ENCODE measurements at places on chromosomes 12 and 14. TPM values are rescaled to one million over a fixed set of nuclear protein-coding genes. Genes with fewer than 3 reads are reported as not detected.

CARMIL3 gene
- total RNA-seq = not detected

SLC2A3 gene
- 115 TPM for total RNA-seq

MSRB3 gene
- total RNA-seq = not detected

SYCP3 gene
- 0.71 TPM for total RNA-seq

HHIPL1 gene
- total RNA-seq = 0.34 TPM

CAPZA3 gene
- total RNA-seq = not detected

PGF gene
- not detected for total RNA-seq

NKX2-1 gene
- not detected for total RNA-seq

BCL7A gene
- 10.5 TPM for total RNA-seq

LHX5 gene
- total RNA-seq = not detected

EML1 gene
- total RNA-seq = not detected

RESF1 gene
- 583 TPM for total RNA-seq

TMTC1 gene
- not detected for total RNA-seq

AQP2 gene
- total RNA-seq = not detected

ASPG gene
- total RNA-seq = not detected

SERPINA3 gene
- not detected for total RNA-seq

DEGS2 gene
- 0.49 TPM for total RNA-seq

ZDHHC22 gene
- not detected for total RNA-seq

AACS gene
- total RNA-seq = 19.3 TPM

EXOC3L4 gene
- total RNA-seq = not detected

WASHC4 gene
- 75.1 TPM for total RNA-seq

SETD1B gene
- 92.8 TPM for total RNA-seq

HOXC5 gene
- total RNA-seq = not detected

REP15 gene
- not detected for total RNA-seq

PLEKHD1 gene
- 0.25 TPM for total RNA-seq

NDUFA9 gene
- 58.0 TPM for total RNA-seq

FAM90A1 gene
- total RNA-seq = not detected

PPP1CC gene
- 127 TPM for total RNA-seq

NOXRED1 gene
- 1.6 TPM for total RNA-seq

OR4K13 gene
- total RNA-seq = not detected

CLEC4E gene
- not detected for total RNA-seq

PCED1B gene
- total RNA-seq = 79.4 TPM

HOXC10 gene
- not detected for total RNA-seq

GPX2 gene
- total RNA-seq = not detected

Measured in naive thymus-derived CD8-positive, alpha-beta T cell (primary cell).